Thymus (tissue), 14 donors: ENCODE measurements at places on chromosomes 6 and 20.

DNA sequence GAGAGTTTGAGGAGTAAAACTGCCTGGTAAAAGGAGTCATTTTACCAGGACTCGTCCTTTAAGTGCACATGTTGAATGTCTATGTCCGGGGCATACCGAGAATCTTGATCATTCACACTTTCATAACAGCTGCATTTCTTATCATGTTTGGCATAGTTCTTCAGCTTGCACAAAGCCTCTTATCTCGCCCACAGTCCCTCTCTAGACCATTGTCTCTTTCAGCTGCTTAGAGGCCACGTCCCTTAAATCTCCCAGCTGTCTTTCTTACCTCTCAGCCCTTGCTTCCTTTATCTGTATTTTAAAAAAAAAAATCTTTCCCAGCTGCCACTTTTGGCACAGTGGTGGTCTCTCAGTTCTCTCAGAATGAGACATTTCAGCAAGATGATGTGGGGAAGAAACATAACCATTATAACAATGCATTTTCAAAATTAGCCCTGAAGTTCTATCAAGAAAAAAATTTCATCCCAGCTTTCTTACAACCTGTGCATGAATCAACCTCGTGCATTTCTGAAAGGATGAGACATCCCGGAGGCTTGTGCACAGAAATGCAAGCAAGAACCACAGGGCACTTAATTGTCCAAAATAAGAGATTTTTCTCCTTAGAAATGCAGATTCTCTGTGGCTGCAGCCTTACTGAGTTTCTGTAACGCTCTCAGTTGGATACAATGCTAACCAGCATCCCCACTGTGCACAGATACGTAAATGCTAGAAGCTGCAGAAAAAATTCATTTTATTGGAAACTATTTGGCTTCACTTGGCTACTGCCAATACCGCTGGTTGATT is 24.2 kb downstream of the RBM24 start:
- DNase-seq, result no peak

GRCh38 chr20:21571841-21572690 is 58.2 kb upstream of the NKX2-2 start:
- no peak for DNase-seq

GRCh38 chr6:140346428-140346827 is 972.0 kb upstream of the CITED2 start:
- no peak for DNase-seq

DNA sequence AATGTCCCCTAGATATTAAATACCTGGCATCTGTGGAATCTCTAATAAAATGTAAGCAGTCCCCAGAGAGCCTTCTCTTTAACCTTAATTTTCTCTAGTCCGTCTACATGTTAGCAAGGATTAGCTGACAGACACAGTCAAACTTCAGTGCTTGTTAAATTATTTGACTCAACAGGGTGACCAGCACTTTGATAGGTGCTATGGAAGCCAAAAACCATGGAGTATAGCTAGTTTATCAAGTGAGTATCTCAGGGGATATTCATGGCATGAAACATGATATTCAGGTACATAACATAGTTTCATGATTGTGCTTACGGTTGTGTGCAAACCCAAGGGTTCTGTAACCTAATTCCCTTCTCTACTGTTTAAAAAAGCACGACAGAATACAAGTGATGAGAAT is 3.9 kb downstream of the RHAG start:
- DNase-seq, result no peak

- no peak for DNase-seq
Observed at GRCh38 chr6:135383301-135383700, 114.2 kb downstream of the AHI1 start.

GRCh38 chr6:498795-499231 is 107.3 kb downstream of the IRF4 start:
- no peak for DNase-seq

- no peak for DNase-seq
Observed at GRCh38 chr6:87763276-87763675, 61.2 kb upstream of the AKIRIN2 start.

DNA sequence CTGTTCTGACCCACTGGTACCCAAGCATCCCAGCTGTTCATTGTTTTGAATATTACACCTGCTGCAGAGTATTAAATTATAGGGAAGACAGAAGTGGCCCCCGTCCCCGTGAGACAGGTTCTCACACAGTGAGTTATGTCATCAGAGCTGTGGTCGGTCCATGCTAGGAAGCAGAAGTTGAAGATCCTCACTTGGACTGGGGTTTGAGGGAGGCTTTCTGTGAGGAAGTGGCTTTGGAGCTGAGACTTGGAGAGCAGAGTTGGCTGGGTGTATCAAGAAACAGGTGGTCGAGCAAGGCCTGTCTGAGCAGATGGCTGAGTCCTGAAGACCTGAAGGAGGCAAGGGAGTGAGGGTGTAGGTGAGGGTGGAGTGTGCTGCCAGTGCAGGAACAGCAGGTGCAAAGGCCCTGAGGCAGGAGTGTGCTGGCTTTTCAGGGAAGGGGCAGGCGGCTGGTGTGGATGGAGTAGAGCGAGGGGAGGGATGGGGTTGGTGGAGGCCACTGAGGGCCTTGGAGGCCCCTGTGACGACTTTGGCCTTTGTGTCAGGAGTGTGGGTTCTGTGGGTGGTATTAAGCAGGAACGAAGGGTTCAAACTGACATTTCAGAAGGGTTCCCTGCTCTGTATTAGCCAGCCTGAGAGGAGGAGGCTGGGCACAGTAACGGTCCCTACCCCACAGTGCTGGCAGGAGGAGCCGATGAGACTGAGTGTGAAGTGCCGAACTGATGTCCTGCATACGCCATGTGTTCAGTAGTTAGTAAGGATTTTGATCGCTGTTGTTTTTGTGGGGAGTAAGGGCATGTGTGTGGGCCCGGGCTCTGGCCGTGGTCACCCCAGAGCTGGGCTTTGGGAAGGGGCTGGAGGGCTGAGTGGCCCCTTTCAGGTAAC is 11.8 kb downstream of the SRC start:
- no peak for DNase-seq

DNA sequence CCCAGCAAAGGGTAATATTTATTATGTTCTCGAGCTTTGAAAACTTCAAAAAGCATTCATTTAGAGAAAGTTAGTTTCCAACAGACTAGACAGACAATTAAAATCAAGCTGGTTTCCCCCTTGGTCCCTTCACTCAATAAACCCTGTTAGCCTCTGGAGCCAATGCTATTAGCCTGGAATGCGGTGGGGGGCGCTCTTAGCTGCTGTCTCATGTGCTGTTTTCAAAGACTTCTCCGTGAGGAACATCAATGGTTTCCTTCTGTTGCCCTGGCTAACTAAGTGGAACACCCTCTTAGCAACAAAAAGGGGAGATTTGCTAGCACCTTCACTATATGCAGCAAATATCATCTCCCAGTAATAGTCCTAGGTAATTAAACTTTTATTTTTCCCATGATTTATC is 86.4 kb downstream of the LY86 start:
- DNase-seq, result no peak

DNA sequence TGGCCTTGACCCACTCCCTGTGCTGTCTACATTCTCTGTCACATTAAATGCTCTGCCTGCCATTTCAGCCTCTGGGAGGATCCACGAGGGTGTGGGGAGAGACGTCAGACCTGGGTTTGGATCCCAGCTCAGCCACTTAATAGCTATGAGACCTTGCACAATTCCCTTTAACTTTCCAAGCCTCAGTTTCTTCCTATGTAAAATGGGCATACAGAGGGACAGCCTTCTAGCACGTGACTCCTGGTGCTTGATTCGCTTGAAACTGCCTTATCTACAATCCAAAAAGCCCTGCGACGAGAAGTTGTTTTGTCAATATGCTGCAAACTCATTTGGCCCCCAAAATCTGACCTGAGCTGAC is 40.0 kb downstream of the TOX2 start:
- DNase-seq, result no peak

DNA sequence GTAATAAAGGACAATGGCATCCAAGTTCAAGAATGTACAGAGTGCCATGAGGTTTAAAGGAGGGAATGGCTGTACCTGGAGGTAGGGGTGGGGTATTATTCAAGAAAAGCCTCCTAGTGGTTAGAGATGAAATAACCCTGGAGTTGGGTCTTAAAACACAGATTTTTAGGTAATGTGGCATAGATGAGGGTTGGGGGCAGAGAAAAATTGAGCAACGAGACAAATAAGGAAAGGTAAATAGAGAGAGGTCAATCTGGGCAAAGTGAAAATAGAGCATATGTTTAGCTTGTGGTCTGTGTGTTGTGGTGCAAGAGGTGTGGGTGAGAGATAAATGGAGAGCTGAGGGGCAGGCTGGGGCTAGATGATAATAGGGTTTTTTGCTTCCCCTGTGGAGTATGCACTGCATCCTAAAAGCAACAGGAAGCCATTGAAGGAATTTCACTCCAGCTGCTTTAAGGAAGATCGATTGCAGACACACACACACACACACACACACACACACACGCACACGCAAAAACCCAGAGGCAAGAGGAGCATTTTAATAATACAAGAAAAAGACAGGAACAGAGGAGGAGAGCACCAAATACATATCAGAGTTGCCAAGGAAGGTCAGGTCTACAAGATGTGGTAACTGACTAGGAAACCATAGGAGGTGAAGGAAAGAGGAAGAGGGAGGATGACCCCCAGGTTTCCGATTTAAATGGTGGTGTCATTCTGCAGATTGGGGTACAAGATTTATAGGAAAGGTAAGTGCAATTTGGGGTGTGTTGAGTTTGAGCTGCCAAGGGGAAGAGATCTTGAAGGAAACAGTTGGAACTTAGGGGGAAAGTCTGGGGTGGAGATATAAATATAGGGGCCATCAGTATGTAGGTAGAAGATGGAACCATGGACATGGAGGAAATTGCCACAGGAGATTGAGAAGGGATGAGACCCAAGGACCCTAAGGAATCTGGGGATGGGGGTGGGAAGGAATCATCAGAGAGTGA is 31.3 kb upstream of the ADGRF1 start:
- no peak for DNase-seq

DNA sequence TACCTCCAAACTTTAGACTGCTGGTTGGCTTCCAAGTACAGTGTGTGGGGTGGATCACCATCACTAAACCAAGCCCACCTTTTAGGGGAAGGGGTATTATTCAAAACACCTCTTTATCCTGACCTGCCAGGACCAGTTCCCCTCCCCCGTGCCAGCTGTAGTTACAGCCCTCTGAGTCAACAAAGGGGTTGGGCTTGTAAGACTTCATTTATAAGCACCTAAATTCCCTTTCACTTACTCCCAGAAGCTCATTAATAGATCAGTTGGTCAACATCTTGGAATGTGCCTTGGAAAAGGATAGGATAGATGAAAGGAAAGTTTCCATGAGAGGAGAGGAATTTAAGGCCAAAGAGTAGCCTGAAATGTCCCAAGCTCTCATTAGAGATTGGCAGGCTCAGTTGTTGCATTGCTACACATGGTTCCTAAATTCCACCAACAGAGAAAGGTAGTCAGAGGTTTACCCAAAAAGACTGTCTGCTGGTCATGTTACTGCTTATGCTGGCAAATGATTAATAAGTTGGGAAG is 59.2 kb downstream of the TNFAIP3 start:
- DNase-seq, result no peak

GRCh38 chr6:146968041-146968760 is 236.0 kb upstream of the STXBP5 start:
- no peak for DNase-seq

GRCh38 chr6:157488058-157488457 is 107.1 kb downstream of the ZDHHC14 start:
- DNase-seq, result no peak

DNA sequence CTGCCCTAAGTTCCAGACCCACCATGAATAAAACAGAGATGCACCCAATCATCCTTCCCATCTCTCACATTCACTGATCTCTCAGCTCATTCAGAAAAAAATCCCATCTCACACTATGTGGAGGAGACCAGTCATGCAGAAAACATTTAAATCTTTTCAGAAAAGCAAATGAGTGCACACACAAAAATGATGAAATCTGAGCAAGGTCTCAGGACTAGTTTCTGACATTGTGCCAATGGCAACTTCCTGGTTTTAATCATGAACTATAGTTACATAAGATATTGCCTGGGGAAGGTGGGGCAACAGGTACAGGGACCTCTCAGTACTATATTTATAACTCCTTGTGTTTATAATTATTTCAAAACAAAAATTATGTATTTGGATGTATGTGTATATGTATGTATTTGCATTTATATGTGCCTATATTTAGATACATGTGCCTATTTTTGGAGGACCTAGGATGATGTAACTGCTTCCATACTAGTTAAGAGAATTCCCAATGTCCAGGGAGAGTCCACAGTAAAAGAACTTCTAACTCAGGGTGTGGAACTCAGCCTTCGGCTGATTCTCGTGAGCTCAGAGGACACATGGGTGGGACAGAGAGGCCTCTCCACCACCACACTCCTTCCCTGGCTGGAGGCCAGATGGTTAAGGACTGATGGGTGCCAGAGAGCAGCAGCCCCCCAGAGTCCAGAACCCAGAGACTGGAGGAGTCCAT is 71.7 kb upstream of the MAP3K4 start:
- DNase-seq, result no peak

DNA sequence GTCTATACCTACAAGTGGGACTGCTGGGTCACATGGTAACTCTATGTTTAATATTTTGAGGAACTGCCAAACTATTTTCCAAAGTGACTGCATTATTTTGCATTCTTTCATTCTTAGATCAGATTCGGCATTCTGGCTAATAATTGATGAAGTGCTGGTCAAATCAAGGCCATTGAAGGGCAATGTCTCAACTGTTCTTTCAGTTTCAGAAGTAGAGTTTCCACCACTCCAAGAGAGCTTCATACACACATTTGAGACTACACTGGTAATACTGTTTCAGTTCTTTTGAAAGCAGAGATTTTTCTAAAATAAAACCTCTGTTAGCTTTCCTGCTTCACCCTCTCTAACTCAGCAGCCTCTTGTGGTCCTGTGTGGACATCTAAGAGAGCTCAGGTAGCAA is 154.5 kb downstream of the CFAP61 start:
- DNase-seq, result no peak

- no peak for DNase-seq
Observed at GRCh38 chr20:59832406-59833363, 100.8 kb downstream of the SYCP2 start.

DNA sequence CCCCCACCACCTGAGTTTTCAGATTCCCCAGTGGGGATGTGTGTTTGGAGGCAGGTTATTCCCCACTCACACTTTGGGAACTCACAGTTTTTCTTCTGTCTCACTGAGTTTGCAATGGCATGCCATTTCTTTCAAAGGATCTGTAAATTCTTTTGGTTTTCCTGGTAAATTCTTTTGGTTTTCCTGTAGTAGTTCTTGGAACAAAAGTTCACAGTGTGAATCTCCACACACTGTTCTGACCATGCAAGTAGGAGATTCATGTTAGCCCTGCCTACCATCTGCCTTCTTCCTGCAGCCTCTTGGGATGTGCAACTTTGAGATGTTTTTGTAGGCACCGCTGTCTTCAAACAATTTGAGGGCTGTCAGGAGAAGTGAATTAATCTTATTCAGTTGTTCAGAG is 165.6 kb upstream of the OGFRL1 start:
- no peak for DNase-seq
